Right cardiac atrium (tissue), 5 donors: ENCODE measurements at places on chromosomes 11 and 22. TPM values are rescaled to one million over a fixed set of nuclear protein-coding genes. Genes with fewer than 3 reads are reported as not detected.

GRCh38 chr11:69660001-69660500, 15.1 kb downstream of the LTO1 start:
- DNase-seq, result peak; percentile 10

Gene CASTOR1
- 6.4 TPM for polyA plus RNA-seq

DNA sequence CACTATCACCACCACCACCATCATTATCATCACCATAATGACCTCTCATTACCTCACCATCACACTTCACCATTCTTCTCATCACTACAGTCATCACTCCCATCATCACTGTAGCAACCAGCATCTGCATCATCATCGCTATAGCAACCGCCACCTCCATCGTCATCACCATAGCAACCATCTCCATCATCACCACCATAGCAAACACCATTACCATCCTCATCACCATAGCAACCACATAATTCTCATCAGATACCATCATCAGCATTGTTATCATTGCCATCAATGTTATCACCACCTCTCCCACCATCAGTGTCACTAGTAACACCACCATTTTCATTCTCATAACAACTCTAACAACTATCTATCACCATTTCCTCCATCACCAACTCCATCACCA, 23.1 kb upstream of the CD82 start:
- no peak for DNase-seq

DNA sequence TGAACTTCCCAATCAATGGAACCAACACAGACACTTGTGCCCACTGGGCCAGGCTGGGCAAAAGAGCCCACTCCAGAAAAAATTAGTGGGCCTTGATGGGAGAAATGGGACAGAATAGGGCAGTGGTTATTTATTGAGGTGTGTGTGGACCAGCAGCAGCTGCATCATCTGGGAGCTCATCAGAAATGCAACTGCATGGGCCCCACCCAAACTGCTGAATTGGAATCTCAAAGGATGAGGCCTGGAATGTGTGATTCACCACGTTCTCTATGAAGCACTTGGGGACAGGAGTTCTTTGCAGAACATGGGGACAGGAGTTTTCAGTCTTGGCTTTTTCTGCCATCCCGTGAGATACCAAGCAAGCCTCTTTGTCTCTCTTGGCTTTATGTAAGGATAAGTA, 255.6 kb upstream of the PLET1 start:
- DNase-seq, result no peak

DNA sequence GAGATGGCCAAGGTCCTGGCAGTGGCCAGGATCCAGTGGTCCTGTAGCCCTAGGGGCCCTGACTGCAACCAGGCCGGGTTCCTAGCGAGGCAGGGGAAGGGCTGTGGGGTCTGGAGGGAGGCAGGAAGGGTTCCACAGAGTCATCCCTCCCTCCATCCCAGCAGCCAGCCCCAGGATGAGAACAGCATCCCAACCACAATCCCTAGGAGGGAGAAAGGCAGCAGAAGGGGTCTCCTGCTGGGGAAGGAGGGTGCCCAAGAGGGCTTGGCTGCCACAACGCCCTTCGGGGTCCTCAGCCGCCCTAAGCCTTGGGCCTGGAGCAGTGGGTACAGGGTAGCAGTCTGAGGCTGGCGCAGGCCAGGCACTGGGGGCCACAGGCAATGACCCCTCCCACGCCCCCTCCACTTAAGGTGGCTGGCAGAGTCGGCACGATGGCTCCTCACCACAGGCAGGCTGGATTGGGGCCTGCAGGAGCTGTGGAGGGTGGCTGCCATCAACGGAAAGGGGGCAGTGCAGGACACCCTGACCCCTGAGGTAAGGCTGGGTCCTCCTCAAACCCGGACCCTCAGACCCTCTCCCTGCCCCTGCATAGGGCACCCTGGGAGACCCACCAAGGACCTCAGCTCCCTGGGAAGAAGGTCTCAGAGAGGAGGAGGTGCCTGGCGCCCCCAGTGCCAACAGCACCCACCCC, 7.2 kb downstream of the SLC22A12 start:
- DNase-seq, result peak; percentile 39

Gene NCAM1
- polyA plus RNA-seq, result 87.9 TPM

Gene DNAJB13
- not detected for polyA plus RNA-seq
